ENCODE measurements at places on chromosomes 11 and 22.

DNA sequence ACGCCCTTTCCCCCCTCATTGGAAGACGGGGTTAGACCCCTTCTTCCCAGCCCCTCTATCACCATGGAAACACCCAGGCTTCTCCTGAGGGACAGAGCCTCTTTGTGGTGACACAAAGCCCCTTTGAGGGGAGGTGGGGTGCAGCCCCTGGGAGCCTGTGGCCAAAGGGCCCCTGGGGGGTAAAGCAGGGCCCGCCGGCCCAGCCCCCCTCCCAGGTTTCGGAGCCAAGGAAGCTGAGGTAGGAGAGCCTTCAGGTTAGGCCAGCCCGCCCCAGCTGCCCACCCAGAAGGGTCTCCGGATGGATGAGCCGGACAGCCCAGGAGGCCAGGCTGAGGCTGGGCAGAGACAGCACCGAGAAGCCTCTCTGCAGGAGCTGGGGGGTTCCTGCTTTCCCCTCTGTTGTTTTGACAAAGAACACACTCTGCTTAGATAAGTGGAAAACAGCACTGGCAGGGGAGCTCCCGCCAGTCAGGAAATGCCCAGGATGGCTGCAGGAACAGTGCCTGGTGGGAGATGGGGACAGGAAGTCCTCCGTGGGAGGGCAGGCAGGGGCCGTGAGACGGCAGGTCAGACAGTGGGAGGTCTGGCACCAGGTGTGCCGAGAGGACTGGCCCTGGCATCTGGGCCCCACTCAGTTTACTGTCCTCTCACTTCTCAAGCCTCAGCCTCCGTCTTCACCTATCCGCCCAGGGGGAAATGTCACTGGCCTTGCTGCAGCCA lies 18.2 kb downstream of the ARVCF start:
- peak overlapping the region; percentile 70 for H3K27ac ChIP-seq
- H3K36me3 ChIP-seq: no peaks in the 10 kb centered on the region
- no peak for DNase-seq
- peaks cover 87% of the 10 kb centered on the region for H3K4me1 ChIP-seq
- no peaks in the 10 kb centered on the region for H3K27me3 ChIP-seq

DNA sequence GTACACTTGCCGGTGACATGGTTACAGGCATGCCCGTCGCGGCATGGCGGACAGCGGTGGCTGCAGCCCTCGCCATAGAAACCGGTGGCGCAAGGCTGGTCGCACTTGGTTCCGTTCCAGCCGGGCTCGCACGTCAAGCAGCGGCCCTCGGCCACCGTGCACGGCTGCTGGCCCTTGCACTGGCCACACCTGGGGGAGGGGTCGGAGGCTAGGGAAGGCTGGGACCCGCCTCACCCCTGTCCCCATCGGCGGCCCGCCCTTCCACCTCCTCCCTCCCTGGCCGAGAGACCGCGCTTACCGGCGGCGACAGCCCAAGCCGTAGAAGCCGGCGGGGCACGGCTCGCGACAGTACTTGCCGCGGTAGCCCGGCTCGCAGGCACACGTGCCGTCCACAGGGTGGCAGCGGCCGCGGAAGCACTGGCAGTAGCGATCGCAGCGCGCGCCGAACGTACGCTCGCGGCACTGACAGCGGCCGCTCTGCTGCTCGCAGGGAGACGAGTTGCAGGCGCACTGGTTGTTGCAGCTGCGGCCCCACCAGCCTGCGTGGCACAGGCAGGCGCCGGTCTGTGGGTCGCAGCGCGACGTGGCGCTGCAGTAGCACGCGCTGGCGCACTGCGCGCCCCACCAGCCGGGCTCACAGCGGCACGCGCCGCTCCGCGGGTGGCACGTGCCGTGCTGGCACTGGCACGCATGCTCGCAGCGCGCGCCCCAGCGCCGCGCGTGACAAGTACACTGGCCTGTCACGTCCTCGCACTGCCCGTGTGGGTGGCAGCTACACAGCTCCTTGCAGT lies 6.7 kb downstream of the SCARF2 start:
- H3K27ac ChIP-seq: no peak overlapping the region
- H3K4me1 ChIP-seq: peaks cover 20% of the 10 kb centered on the region
- H3K4me3 ChIP-seq: peak overlapping the region; percentile 31
- no peak for DNase-seq
- H3K27me3 ChIP-seq: no peaks in the 10 kb centered on the region

- H3K4me1 ChIP-seq: peaks cover 17% of the 10 kb centered on the region
- H3K27ac ChIP-seq: no peak overlapping the region
- no peaks in the 10 kb centered on the region for H3K27me3 ChIP-seq
- DNase-seq: no peak
- H3K36me3 ChIP-seq: no peaks in the 10 kb centered on the region
Observed at GRCh38 chr11:66862559-66863037, 5.7 kb downstream of the LRFN4 start.

GRCh38 chr11:113253406-113253805 lies 61.0 kb upstream of the TTC12 start:
- no peak overlapping the region for H3K4me3 ChIP-seq
- H3K27ac ChIP-seq: no peak overlapping the region
- H3K27me3 ChIP-seq: no peaks in the 10 kb centered on the region
- no peaks in the 10 kb centered on the region for H3K4me1 ChIP-seq
- H3K36me3 ChIP-seq: no peaks in the 10 kb centered on the region

All from tibial nerve (tissue), 4 donors.